ENCODE measurements at places on chromosomes 4 and X. TPM values are rescaled to one million over a fixed set of nuclear protein-coding genes. Genes with fewer than 3 reads are reported as not detected.

DNA sequence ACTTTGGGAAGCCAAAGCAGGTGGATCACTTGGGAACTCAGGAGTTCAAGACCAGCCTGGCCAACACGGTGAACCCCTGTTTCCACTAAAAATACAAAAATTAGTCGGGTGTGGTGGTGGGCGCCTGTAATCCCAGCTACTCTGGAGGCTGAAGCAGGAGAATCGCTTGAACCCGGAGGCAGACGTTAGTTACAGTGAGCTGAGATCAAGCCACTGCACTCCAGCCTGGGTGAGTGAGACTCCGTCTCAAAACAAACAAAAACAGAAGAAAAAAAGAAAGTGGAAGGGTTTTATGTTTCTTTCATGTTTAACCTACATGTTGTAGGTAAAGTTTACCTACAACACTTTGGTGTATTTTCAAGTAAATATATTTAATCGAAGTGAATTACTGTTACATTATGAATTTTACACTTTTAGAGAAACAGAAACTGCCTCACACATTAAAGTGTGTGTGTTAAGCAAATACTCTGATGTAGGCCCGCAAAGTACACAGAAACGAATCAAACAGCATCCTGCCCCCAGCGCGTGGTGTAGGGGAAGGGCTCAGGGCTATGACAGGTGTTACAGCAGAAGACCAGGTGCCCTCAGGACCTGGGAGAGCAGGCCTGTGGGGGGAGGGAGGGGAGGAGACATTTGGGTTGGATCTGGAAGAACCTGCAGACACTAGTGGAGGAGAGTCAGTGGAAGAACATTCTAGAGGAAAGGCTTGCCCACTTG is 39.0 kb downstream of the PTTG2 start:
- H3K4me3 ChIP-seq = no peak overlapping the region
- H3K27me3 ChIP-seq = no peaks in the 10 kb centered on the region
- H3K27ac ChIP-seq = no peak overlapping the region
- no peaks in the 10 kb centered on the region for H3K36me3 ChIP-seq

- no peak overlapping the region for H3K4me3 ChIP-seq
- peaks cover 7% of the 10 kb centered on the region for H3K27me3 ChIP-seq
- H3K36me3 ChIP-seq = no peaks in the 10 kb centered on the region
- H3K27ac ChIP-seq = no peak overlapping the region
- H3K4me1 ChIP-seq = no peaks in the 10 kb centered on the region
- DNase-seq = no peak
These were observed 127.4 kb downstream of the ZNF330 start for GRCh38 chr4:141348125-141348524.

- peaks cover 13% of the 10 kb centered on the region for H3K4me1 ChIP-seq
- H3K27ac ChIP-seq = no peak overlapping the region
- H3K27me3 ChIP-seq = no peaks in the 10 kb centered on the region
- H3K36me3 ChIP-seq = no peaks in the 10 kb centered on the region
- no peak overlapping the region for H3K4me3 ChIP-seq
These were observed 112.8 kb upstream of the ATXN3L start for GRCh38 chrX:13432414-13433297.

- H3K36me3 ChIP-seq = no peaks in the 10 kb centered on the region
- H3K4me1 ChIP-seq = no peaks in the 10 kb centered on the region
- DNase-seq = no peak
- no peaks in the 10 kb centered on the region for H3K27me3 ChIP-seq
These were observed 200.5 kb downstream of the FAM133A start for GRCh38 chrX:93874554-93874953.

DNA sequence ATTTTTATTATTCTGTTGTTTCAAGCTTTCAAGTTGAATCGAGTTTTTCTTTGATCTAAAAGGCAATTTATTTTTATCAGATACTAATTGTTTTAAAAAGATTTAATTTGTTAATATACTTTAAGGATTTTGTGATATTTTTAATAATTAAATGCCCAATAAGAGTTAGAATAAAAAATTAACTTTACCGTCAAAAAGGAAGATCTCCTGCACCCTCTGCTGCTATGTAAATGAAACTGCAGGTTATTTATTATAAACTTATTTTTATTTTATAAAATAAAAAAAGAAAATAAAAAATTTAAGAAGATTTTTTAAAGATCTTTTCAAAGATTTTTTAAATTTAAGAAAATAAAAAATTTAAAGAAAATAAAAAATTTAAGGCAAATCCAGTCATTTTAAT is 166.1 kb downstream of the CCSER1 start:
- H3K27me3 ChIP-seq = no peaks in the 10 kb centered on the region
- no peak overlapping the region for H3K4me3 ChIP-seq

GRCh38 chrX:6184900-6185515 is 43.7 kb downstream of the NLGN4X start:
- H3K4me3 ChIP-seq = no peak overlapping the region
- H3K27ac ChIP-seq = no peak overlapping the region
- no peaks in the 10 kb centered on the region for H3K4me1 ChIP-seq
- no peaks in the 10 kb centered on the region for H3K36me3 ChIP-seq

DNA sequence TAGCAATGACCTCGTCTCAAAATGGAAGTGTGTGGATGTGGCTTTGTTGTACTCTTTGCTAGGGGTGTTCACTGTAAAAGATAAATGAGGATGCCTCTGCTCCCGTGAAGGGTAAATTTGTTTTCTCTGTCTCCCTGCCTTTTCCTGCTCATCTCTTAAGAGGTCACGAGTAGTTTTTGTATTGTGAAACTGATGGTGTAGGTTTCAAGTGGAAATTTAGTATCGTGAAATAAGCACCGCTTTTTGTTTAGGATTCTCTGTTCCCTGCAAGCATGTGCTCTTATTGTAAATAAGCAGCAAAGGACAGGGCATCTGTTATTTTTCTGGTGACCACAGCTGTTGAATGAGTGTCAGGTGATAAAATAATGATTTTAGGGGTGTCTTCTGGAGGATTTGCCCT is 104.6 kb downstream of the PHEX start:
- DNase-seq = no peak
- H3K27me3 ChIP-seq = no peaks in the 10 kb centered on the region
- H3K36me3 ChIP-seq = peaks cover 13% of the 10 kb centered on the region
- peaks cover 15% of the 10 kb centered on the region for H3K4me1 ChIP-seq

DNA sequence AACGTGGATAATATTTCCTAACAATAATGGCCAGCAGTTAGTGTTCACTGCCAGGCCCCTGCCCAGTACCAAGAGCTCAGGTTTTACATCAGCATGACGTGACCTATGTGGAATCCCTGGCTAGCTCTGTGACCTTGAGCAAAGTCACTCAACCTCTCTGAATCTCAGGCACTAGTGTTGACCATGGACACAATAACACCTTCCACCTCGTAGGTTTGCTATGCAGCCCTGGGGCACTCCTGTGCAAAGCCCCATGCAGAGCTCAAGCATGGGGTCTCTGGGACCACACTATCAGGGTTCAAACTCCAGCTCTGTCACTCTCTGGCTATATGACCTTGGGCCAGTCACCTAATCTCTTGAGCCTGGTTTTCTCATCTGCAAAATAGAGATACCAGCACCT is 38.7 kb upstream of the MSX1 start:
- DNase-seq = no peak
- H3K27ac ChIP-seq = no peak overlapping the region
- H3K27me3 ChIP-seq = peaks cover 3% of the 10 kb centered on the region
- no peak overlapping the region for H3K4me3 ChIP-seq
- no peaks in the 10 kb centered on the region for H3K4me1 ChIP-seq

- H3K4me3 ChIP-seq = no peak overlapping the region
- H3K27ac ChIP-seq = no peak overlapping the region
- no peak for DNase-seq
- peaks cover 2% of the 10 kb centered on the region for H3K36me3 ChIP-seq
- H3K4me1 ChIP-seq = peaks cover 27% of the 10 kb centered on the region
These were observed 56.4 kb downstream of the NBDY start for GRCh38 chrX:56785442-56785841.

- H3K36me3 ChIP-seq = no peaks in the 10 kb centered on the region
- H3K4me1 ChIP-seq = no peaks in the 10 kb centered on the region
- H3K27me3 ChIP-seq = peaks cover 3% of the 10 kb centered on the region
- H3K4me3 ChIP-seq = no peak overlapping the region
- H3K27ac ChIP-seq = no peak overlapping the region
- DNase-seq = no peak
These were observed 77.3 kb downstream of the LRRC66 start for GRCh38 chr4:51942833-51943215.

DNA sequence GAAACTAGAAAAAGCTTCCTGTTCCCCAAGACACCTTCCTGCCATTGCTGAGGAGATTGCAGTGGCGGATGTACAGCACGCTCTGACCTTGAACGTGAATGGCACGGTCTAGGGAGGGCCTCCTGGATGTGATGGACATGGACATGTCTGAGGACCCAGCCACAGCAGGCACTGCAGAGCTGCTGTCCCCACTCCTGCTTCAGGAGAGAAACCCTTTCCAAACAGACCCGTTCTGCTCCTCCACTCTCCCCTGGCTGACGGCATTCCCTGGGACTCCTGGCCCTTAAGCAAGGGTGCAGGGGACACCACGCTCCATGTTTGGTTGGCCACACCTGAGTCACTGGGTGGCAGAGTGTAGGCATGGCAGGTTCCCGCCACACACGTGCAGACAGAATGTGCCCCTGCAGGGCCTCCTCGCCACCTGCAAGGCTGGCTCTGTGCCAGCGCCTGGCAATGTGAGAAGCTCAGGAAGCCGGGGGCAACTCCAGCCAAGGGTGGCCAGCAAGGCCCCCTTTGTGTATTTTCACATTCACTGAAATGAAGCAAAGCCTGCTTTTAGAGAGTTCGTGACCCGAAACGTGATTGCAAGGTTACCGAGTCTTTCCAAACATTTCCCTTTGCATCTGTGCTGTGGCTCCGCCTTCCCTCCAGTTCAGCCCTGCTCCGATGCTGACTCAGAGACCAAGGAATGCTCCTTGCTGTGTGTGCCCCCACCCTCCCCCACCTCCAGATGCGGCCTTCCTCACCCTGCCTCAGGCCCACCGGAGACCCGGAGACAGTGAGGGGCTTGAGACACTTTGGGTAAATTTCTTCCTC is 46.1 kb downstream of the HTRA3 start:
- no peaks in the 10 kb centered on the region for H3K36me3 ChIP-seq
- DNase-seq = no peak
- H3K4me1 ChIP-seq = no peaks in the 10 kb centered on the region
- H3K4me3 ChIP-seq = no peak overlapping the region
- no peaks in the 10 kb centered on the region for H3K27me3 ChIP-seq

GRCh38 chr4:13957871-13958270 is 330.3 kb upstream of the BOD1L1 start:
- no peaks in the 10 kb centered on the region for H3K4me1 ChIP-seq
- no peaks in the 10 kb centered on the region for H3K27me3 ChIP-seq
- no peak overlapping the region for H3K27ac ChIP-seq

DNA sequence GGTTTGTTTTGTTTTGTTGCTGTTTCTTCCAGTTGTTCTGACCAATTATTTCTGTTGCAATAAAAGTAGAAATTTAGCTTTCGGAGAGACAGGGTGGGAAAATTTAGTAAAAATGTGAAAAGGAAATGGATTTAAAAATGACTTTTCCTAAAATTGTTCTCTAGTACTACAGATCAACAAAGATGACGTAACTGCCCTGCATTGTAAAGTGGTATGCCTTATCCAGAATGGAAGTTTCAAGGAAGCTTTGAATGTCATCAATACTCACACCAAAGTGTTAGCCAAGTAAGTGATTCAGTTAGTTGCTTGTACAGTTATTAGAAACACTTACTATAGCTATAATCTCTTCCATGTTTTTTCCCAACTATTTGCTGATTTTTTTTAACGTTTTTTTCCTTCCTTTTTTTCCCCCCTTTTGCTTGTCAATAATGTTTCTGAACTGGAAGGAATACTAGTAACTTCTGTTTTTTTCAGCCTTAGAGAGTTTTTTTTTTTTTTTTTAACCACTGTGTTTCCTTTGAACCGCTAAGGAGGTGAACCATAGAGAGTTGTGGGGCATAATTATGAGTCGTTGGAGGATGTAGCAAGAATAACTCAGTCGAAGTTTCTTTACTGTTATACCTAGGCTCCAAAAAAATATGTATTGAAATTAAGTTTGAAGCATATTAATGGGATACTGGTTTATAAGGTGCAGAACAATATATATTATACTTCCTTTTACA is 2.2 kb downstream of the SRP72 start:
- H3K27me3 ChIP-seq = no peaks in the 10 kb centered on the region
- peak overlapping the region; percentile 70 for H3K27ac ChIP-seq
- H3K4me1 ChIP-seq = peaks cover 41% of the 10 kb centered on the region
- H3K36me3 ChIP-seq = peaks cover 46% of the 10 kb centered on the region

GRCh38 chr4:73978886-73979285 is 2.9 kb downstream of the PF4 start:
- H3K27ac ChIP-seq = no peak overlapping the region
- no peak overlapping the region for H3K4me3 ChIP-seq
- H3K27me3 ChIP-seq = peaks cover 5% of the 10 kb centered on the region
- no peaks in the 10 kb centered on the region for H3K4me1 ChIP-seq
- DNase-seq = no peak
- no peaks in the 10 kb centered on the region for H3K36me3 ChIP-seq

- peaks cover 5% of the 10 kb centered on the region for H3K4me1 ChIP-seq
- H3K27me3 ChIP-seq = peaks cover 30% of the 10 kb centered on the region
- H3K4me3 ChIP-seq = peak overlapping the region; percentile 83
- H3K36me3 ChIP-seq = no peaks in the 10 kb centered on the region
These were observed 601 bp downstream of the INPP4B start for GRCh38 chr4:142845293-142846107.

DNA sequence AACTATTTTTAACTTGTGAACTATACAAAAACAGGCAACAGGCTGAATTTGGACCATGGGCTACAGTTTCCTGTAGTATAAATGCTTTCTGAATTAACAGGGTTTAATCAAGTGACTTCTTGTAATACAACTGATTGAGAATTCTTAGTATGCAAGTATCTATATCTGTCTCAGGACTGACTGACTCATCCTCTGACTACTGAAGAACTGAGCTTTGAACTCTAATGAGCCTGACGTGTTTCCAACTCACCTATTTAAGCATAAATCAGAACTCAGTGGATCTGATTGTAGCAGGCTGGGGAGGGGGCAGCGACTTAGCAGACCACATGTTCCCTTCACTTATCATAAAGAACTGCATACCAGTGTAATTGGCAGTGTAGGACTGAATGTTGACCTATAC is 7.8 kb downstream of the SPATA4 start:
- no peak overlapping the region for H3K4me3 ChIP-seq
- no peak for DNase-seq
- no peaks in the 10 kb centered on the region for H3K4me1 ChIP-seq
- H3K27ac ChIP-seq = no peak overlapping the region
- peaks cover 49% of the 10 kb centered on the region for H3K27me3 ChIP-seq

The MAOA gene
- 0.60 TPM for total RNA-seq

The PPP2R2C gene
- not detected for total RNA-seq
